ENCODE measurements at places on chromosomes 1 and 21.

GRCh38 chr1:87122243-87122642 lies 206.4 kb upstream of the LMO4 start:
- no peaks in the 10 kb centered on the region for H3K36me3 ChIP-seq
- H3K4me1 ChIP-seq = no peaks in the 10 kb centered on the region
- no peak overlapping the region for H3K27ac ChIP-seq
- DNase-seq = no peak
- no peaks in the 10 kb centered on the region for H3K27me3 ChIP-seq
- no peak overlapping the region for H3K4me3 ChIP-seq

- peak; percentile 49 for DNase-seq
- H3K36me3 ChIP-seq = no peaks in the 10 kb centered on the region
- H3K4me1 ChIP-seq = peaks cover 7% of the 10 kb centered on the region
- no peaks in the 10 kb centered on the region for H3K27me3 ChIP-seq
- H3K27ac ChIP-seq = no peak overlapping the region
Measured at GRCh38 chr1:204127597-204128242, 24.1 kb downstream of the ETNK2 start.

DNA sequence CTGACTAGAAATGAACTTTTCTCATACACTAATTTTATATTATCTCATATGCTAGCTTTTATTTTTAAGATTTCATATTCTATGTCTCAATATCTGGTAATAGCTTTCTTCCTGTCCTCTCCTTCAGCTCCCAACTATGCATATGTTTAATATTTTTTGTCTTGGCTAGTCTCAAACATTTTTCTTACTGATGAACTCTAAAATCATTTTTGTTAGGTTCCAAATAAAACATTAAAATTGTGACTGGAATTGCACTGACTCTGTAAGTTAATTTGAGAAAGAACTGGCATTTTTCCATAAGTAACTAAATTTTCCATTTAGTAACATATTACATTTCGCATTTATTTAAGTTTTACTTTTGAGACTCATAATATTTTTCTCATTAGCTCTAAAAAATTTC lies 368.5 kb upstream of the DPYD start:
- no peaks in the 10 kb centered on the region for H3K27me3 ChIP-seq
- H3K4me3 ChIP-seq = no peak overlapping the region
- no peaks in the 10 kb centered on the region for H3K36me3 ChIP-seq
- H3K4me1 ChIP-seq = no peaks in the 10 kb centered on the region

DNA sequence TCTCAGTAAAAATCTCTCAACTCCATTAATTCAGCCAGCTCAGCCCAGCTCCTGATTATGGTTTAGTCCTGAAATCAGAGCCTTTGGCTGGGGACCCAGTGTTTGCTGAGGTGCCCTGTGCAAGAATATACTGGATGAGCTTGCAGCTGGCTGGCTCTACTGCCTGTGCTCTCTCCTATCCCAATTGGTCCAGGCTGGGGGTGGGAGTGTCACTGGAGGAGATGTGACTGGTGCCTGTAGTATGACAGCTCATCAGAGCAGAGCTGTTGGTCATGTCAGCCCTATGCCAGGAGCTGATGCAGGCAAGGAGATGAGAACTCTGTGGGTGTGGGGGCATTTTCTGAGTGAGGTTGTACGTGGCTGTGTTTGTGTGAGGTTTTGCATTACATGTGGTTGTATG lies 87.0 kb downstream of the TNR start:
- peaks cover 6% of the 10 kb centered on the region for H3K27me3 ChIP-seq
- no peaks in the 10 kb centered on the region for H3K4me1 ChIP-seq
- no peak overlapping the region for H3K27ac ChIP-seq
- DNase-seq = no peak
- H3K4me3 ChIP-seq = no peak overlapping the region
- H3K36me3 ChIP-seq = no peaks in the 10 kb centered on the region

DNA sequence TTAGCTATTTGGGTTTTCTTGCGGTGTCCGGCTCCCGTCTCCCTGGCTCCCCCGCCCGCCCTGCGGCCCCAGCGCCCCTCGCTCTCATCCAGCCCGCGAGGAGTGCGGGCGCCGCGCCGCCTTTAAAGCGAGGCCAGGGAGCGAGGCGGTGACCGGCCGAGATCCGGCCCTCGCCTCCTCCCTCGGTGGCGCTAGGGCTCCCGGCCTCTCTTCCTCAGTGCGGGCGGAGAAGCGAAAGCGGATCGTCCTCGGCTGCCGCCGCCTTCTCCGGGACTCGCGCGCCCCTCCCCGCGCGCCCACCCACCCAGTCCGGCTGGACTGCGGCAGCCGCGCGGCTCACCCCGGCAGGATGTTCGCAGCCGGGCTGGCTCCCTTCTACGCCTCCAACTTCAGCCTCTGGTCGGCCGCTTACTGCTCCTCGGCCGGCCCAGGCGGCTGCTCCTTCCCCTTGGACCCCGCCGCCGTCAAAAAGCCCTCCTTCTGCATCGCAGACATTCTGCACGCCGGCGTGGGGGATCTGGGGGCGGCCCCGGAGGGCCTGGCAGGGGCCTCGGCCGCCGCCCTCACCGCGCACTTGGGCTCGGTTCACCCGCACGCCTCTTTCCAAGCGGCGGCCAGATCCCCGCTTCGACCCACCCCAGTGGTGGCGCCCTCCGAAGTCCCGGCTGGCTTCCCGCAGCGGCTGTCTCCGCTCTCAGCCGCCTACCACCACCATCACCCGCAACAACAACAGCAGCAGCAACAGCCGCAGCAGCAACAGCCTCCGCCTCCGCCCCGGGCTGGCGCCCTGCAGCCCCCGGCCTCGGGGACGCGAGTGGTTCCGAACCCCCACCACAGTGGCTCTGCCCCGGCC lies 492 bp downstream of the HLX start:
- peak overlapping the region; percentile 13 for H3K4me3 ChIP-seq
- H3K4me1 ChIP-seq = peaks cover 34% of the 10 kb centered on the region
- no peak overlapping the region for H3K27ac ChIP-seq

- no peak for DNase-seq
- no peak overlapping the region for H3K27ac ChIP-seq
- no peaks in the 10 kb centered on the region for H3K36me3 ChIP-seq
- H3K4me3 ChIP-seq = no peak overlapping the region
- H3K4me1 ChIP-seq = peaks cover 14% of the 10 kb centered on the region
- no peaks in the 10 kb centered on the region for H3K27me3 ChIP-seq
Measured at GRCh38 chr1:234675006-234675405, 65.0 kb upstream of the IRF2BP2 start.

Measured in activated CD4-positive, alpha-beta memory T cell treated with anti-CD3 and anti-CD28 coated beads for 36 hours (primary cell).